ENCODE measurements at places on chromosomes 7 and 10.
A peak's percentile ranks its signal among the peaks of the same experiment; 100 is the strongest.

GRCh38 chr10:13483951-13484350, 44.9 kb downstream of the BEND7 start:
- DNase-seq = no peak

DNA sequence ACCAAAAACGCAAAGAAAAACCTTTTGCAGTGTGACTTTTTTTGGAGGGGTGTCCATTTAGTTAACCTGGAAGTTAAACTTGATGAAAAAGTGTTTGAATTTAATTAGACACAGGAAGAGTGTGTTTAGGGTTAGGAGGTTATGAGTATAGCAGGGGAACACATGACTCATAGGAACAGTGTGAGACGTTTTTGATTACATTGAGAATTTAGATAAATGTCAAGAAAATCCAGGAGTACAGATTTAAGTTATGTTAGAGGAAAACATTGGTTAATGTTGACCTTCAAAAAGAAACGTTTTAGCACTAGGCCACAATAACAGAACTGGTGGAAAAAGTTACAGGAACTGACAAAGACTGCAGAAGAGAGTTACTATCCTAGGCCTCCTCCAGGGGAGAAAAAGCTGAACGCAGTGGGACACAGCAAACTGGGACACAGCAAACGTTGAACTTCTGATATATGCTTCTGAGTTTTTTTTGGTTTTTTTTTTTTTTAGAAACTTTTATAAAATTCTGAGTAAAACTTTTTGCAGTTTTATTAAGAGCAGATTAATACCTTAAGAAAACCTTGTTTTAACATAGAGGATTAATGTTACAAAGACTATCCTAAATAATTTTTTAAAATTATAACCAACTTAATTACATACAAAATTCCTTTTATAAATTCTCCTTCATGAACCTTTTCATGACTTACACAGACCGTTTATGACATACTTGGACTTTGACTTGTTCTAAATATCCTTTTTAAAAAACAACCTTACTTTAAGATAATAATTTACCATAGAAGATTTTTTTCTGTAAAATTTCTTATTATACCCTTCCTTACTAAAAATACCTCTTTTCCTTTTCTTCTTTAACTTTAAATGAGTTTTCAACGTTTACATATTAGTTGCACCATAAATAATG, 22.2 kb downstream of the LANCL2 start:
- DNase-seq = peak; percentile 19

DNA sequence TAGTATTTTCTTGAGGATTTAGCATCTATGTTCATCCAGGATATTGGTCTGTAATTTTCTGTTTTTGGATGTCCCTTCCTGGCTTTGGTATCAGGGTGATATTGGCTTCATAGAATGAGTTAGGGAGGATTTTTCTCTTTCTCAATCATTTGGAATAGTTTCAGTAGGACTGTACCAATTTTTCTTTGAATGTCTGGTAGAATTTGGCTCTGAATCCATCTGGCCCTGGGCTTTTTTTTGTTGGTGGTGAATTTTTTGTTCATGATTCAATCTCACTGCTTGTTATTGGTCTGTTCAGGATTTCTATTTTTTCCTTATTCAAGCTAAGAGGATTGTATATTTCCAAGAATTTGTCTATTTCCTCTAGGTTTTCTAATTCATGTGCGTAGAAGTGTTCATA, 192.7 kb downstream of the KIF20B start:
- DNase-seq = no peak

DNA sequence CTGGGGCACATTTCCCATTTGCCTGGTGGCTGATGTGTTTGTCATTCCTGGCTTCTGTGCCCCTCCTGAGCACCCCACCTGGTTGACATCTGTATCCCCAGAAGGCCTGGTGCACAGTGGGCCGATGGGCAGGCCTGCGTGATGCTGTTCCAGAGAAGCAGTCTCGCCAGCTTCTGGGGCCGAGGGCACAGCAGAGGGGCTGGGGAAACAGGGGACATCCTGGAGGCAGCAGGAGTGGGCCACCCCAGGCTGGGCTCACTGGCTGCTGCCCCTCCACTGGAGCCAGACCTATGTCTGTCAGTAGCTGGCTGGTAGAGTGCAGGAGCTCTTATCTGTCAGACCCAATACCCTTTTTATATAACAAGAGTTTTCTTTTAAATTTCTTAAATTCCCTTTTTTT, 896 bp upstream of the MYL7 start:
- no peak for DNase-seq

DNA sequence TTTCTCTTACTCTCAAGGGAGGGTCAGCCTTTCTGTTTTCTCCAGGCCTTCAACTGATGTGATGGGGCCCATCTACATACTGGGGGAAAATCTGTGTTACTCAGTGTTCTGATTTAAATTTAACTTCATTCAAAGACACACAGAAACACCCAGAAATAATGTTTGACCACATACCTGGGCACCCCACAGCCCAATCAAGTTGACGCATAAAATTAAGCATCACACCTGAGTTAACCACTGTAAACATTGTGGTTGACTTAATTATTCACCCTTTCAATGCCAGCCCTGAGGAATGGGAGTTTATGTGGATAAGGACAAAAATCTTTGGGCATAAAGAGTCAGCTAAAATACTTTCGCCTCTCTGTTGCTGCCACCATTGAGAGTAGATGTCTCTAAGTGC, 10.0 kb upstream of the CHN2 start:
- no peak for DNase-seq

GRCh38 chr7:53315981-53316380, 280.5 kb downstream of the POM121L12 start:
- DNase-seq = no peak

- DNase-seq = no peak
These were observed 27.1 kb upstream of the KCNMA1 start for GRCh38 chr10:77664696-77665095.

GRCh38 chr10:63614371-63614891, 93.2 kb downstream of the REEP3 start:
- no peak for DNase-seq

DNA sequence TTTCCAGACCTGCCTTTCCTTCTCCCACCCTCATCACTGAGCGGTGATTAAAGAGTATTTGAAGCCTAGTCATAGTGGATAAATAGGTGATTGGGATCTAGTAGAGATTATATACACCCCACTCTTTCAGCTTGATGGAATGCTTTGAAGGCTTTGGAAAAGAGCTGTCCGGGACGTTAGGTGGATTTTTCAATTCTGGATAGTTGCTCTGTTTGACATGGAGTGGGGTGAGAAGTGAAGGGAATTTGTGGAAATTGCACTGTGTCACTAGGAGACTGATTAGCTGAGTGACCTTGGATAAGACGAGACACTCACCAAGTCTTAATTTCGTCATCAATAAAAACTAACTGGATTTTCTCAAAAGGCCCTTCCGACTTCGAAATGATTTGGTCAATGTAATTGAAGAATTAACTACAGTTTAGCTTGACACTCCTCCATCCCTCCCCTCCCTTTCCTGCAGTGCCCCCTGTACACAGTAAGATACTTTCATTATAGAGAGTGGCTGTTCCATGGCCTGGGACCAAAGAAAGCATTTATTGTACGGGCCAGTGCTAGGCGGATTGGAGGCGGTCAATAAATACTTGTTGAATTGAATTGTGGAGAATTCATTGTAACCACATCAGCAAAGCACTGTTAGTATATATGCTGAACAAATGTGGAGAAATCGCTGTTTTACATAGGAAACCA, 962 bp downstream of the ZKSCAN1 start:
- no peak for DNase-seq

- DNase-seq = no peak
These were observed 79.2 kb downstream of the ABCA13 start for GRCh38 chr7:48250441-48250951.

GRCh38 chr10:105807935-105808587, 1167.0 kb downstream of the SORCS3 start:
- DNase-seq = no peak

- no peak for DNase-seq
These were observed 98.1 kb upstream of the LRRC4 start for GRCh38 chr7:128129224-128129864.

- no peak for DNase-seq
These were observed 59.5 kb upstream of the CAV2 start for GRCh38 chr7:116439841-116440549.

DNA sequence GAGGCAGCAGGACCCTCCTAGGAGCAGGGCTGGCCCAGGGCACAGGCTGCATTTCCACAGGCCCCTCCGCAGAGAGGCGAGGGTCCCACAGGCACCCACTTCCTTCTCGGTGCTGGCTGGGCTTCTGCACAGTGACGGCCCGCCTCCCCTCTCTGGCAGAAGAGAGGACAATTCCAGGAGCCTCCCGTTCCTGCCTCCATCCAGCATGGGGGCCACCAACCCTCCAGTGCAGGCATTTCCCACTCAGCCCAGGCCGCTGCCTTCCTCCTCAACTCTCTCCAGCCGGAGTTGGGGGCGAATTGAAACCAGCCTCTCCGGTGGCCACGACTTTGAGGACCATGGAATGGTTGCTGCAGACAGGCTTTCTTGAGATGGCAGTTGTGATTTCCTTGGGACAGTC, 125.0 kb upstream of the PPP2R2D start:
- no peak for DNase-seq

DNA sequence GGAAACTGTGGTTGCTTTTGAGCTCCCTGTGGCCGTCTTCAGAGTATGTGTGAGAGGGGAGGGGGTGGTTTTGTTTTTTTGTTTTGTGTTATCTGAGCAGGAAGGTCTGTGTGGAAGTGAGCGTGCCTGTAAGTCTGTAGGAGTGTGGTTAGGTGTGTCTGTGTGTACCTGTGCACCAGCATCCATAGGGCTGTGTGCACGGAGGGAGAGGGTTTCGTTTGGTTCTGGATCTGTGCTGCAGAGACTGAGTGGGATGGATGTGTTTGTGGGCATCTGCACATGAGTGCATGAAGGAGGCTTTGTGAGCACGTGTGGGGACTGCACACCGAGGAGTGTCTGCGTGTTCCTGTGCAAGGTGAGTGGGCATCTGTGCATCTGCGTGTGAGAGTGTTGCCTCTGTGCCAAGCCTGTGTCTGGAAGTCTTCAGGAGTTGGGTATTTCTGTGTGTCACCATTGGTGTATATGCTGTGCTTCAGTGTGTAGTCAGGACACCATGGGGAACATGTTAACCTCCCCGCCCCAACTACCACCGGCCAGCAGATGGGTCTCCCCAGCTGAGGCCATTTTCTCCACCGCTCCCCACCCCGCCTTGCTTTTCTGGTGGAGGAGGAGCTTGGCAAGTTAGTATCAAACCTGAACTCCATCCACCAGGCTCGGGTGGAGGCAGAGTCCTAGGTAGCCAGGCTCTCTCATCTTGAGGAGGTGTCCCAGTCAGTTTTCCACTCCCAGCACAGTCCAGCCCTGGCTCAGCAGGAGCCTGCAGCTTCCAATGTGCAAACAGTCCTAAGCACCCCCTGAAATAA, 7.1 kb upstream of the TLX1 start:
- DNase-seq = no peak

GRCh38 chr10:11962176-11962575, 80.4 kb downstream of the UPF2 start:
- no peak for DNase-seq

GRCh38 chr10:112826018-112826697, 123.9 kb upstream of the TCF7L2 start:
- no peak for DNase-seq

DNA sequence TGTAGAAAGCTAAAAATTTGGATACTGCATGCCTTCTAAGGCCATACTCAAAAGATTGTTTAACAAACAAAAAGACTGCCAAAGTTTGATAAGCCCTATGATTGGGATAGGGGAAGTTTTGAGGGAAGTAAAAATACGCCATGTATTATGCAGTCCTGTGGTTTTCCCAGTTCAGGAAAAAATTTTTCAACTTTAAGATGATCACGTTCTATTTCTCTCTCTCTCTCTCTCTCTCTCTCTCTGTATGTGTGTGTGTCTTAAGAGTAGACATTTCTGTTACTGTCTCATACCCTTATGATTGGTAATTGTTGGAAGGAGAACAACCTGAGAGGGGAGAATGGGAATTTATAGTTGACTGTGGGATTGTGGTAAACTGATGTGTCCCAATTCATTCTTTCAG, 69.1 kb upstream of the CYP26C1 start:
- no peak for DNase-seq

DNA sequence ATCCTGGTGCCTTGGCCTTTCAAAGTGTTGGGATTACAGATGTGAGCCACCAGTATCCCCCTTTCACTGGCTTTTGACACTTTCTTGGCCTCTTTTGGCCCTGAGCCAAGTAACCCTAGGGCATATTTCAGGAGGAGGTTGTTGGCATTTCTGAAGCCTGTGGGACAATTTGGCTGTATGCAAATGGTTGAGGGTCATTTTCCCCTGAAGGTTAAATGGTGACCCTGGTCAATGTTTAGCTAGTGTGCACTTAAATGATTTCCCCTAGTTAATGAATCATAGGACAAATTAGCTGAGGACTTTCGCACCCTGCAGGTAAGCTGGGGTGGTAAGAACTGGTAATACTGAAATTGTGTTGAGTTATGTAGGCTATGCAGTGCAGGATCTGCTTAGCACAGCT, 660.5 kb downstream of the LRMDA start:
- no peak for DNase-seq
